ENCODE measurements at places on chromosomes 5 and 9.

GRCh38 chr5:77012601-77013000 is 17.6 kb upstream of the AGGF1 start:
- DNase-seq: no peak

- DNase-seq: no peak
Measured at GRCh38 chr9:129142138-129142935, 31.1 kb downstream of the PTPA start.

DNA sequence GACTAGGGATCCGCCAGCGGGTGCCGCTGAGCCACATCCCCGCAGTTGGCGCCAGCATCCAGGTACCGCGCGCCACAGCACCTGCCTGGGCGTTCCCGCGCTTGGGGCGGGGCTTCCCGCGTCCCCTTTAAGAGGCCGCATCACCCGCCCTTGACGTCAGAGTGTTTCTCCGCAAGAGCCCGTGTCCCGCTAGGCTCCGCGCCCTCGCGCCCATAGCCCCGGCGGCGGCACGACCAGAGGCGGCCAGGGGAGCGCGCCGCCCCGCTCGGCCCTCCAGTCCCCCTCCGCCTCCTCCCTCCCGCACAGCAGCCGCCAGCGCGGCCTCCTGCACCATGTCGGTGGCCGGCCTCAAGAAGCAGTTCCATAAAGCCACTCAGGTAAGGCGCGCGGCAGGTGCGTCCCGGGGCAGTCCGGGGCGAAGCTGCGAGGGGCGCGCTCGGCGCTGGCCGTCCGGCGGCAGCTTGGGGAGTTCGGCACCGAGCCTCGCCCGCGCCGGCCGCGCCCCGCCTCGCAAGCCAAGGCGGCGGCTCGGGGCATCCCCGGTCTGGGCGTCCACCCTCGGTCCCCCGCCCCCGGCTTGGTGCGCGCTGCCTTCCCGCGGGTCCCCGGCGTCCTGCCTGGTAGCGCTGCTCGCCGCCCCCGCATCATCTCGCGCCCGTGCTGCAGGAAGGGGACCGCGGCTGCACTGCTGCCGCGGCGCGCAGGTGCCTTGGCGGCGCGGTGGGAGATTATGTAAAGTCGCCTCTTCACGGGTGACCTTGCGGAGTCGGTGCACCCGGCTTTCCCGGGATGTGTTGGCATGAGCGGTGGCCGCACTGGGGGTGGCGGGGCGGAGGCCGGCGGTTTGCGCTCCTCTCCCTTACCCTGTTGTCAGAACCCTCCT is at the start of gene SH3GL2:
SH3GL2 (plus strand) TSS at position 156 of the 883 bp plus-strand sequence.
- no peak for DNase-seq

GRCh38 chr9:97039514-97039860 is 545 bp upstream of the CTSV start:
- DNase-seq: peak; percentile 17

- no peak for DNase-seq
Measured at GRCh38 chr9:79080536-79080935, 491.2 kb upstream of the TLE4 start.

DNA sequence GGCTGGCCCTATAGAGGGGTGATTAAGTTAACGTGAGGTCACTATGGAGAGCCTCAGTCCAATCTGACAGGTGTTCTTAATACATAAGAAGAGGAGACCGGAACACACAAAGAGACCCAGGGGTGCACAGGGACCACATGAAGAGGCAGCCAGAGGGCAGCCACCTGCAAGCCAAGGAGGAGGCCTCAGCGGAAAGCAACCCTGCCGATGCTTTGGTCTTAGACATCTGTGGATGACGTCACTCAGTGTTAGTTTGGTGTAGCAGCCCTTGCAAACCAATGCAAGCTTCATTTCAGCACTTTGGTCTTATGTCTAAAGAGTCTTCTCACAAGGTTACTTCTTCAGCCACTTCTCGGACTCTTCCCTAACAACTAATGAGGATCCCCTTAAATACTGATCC is 47.6 kb upstream of the GRHPR start:
- no peak for DNase-seq

DNA sequence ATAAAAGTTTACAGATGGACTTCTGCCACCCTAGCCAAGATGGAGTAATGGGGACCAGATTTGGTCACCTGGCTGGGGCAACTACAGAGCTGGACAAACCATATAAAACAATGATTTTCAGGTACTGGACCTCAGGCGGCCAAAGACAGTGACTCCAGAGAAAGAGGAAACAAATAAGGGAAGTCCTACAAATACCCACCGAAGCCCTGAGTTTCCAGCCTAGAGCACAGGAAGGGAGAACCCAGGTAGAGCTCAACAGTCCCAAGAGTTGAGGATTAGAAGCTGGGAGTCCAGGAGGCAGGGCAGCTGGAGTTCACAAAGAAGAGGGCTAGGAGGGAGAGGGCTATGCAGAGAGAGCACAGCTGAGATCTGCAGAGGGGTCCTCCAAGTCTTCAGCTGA is 106.7 kb upstream of the NR5A1 start:
- no peak for DNase-seq

DNA sequence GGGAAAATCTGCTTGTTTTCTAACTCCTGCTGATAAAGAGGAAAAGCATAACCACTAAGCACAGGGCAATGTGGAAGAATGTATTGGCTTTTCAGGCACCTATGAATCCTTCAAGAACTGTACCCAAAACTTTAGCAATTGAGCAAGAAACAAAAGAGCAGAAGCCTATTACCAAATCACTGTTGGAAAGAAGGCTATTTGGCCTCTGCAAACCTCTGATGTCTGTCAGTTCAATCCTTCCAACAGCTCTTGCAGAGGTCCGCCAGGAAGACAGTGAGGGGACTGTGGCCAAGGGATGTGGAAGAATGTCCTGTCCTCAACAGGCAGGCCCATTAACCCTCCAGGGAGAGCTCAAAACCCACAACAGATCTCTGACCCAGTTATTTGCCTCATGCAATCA is 328.6 kb downstream of the ENC1 start:
- no peak for DNase-seq

- no peak for DNase-seq
Measured at GRCh38 chr9:135498381-135499126, 1.9 kb upstream of the MRPS2 start.

All from brain pericyte (primary cell).